AG08395 (cell line): ENCODE measurements at places on chromosomes 16 and 17.

- DNase-seq = no peak
Observed at GRCh38 chr16:10296956-10297340, 88.9 kb upstream of the ATF7IP2 start.

GRCh38 chr17:81867170-81867990, 3.8 kb downstream of the ARHGDIA start:
- DNase-seq = no peak

DNA sequence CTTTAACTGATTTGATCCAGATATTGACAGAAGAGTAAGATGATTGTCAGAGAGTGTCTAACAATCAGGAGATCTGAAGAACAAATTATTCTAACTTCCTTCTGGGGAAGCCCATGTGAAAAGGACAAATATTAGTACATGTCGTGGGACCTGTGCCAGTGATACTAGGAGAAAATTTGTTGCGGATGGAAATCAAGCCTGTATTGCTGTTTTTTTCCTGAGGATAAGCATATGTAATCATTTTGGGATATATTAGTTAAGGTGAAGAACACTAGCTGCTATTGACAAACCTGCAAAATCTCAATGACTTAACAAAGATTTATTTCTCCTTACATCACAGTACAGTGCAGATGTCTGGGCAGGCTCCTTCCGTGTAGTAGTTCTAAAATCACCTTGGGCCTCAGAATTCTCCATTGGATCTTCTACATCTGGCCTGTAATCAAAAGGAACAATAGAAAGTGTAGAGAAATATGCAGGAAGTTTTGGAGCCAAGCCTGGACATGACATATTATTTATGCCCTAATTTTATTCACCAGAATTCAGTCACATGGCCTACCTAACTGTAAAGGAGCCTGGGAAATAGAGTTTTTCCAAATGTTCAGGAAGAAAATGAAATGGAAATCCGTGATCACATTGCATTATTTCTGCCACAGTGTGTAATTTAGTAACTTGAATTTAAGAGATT, 58.3 kb downstream of the CYB561 start:
- no peak for DNase-seq

DNA sequence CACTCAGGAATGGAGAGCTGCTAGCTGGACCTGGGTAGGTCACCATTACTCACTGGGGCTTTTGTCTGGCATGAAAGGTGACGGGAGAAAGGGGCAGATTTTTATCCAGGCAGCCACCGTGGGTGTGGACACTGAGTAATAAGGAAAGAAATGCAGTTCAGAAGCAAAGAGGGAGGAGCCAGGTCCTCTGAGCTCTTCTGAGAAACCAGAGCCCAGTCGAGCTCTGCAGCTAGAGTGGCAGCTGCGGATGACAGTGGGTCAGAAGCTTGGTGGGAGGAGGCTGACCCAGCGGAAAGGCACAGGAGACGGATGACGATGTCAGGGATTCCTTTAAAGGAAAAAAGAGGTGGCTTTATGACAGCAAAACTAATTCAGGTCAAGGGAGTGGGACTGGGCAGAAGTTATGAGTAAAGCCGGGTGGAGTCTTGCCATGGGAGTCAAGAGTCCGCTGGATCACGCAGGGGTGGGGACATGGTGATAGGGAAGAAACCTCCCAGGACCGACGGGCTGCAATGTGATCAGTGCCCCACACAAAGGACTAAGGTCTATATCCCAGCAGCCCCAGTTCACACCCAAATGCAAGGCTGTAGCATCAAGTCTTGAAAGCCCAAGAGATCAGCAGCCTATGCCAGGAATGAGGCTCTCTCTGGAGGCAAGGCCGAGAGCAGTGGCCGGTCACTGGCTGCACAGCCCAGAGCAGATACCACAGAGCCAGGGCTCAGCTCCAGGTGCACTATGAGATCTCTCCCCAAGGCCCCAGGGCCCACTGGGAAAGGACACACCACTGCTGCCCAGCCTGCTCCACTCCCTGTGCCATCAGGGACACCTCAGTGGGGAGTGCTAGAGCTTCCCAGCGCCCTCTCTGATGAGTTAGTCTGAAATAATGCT, 6.3 kb upstream of the MNT start:
- DNase-seq = peak; percentile 84

GRCh38 chr16:50808929-50809538, 67.1 kb downstream of the CYLD start:
- DNase-seq = no peak

- no peak for DNase-seq
Observed at GRCh38 chr17:58387834-58388233, 29.5 kb downstream of the RNF43 start.

DNA sequence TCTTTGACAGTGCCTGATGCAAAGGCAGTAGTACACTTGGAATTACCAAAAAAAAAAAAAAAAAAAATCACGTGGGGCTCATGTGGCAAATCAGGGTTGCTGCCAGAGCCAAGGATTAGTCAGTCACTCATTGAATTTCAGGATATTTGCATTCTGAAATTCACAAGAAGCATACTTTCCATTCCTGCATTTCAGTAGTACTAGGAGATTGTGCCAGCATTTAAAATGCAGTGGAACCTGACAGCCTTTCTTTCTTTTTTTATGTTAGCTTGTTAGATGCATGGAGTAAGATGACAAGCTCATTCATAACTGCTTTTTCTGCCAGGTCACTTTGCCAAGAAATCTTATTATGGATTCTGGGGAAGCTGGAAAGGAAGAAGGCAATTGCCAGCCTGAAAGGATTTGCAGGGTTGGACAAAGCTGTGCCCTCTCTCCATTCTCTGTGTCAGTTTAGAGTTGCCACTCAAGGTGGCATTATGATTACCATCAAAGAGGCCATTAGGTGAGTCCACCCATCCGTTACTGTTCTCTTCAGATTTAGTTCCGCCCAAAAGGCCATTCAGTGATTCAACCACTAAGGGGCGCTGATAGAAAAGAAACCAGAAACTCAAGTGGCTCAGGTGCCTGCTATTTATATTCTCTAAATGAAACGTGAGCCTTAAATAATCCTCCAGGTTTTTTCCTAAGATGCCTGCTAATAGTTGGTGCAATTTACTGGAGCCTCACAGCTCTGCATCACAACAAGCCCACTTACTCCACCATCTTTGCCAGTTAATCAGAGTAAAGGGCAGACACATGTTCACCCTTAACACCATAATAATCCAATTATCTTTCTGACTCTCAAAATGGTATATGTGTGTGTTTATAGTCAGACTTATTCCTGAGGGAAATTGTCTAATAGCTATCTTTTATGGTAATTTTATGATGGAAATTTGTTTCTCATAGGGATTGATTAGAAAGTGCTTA, 59.0 kb downstream of the TANGO6 start:
- DNase-seq = peak; percentile 79

DNA sequence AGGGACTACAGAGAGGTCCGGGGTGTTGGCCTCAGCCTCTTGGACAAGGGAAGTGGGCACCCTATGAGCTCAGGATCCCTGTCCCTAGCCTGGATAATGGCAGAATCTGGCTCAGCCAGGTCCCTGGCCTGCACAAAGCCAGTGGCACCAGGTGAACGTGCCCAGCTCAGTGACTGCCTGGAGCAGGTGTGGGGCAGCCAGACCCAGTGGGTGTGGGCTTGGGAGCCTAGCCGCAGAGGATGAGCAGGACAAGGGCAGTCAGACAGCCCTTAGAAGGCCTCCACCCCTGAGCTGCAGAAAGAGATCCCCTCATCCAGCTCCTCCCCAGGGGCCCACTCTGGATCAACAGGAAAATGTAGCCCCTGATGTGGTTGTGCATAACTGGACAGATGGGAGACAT, 585.3 kb downstream of the KCNJ18 start:
- DNase-seq = no peak

- no peak for DNase-seq
Observed at GRCh38 chr16:28092721-28093384, 29.3 kb upstream of the GSG1L start.

GRCh38 chr17:18037486-18037885, 1.5 kb downstream of the ATPAF2 start:
- DNase-seq = no peak

DNA sequence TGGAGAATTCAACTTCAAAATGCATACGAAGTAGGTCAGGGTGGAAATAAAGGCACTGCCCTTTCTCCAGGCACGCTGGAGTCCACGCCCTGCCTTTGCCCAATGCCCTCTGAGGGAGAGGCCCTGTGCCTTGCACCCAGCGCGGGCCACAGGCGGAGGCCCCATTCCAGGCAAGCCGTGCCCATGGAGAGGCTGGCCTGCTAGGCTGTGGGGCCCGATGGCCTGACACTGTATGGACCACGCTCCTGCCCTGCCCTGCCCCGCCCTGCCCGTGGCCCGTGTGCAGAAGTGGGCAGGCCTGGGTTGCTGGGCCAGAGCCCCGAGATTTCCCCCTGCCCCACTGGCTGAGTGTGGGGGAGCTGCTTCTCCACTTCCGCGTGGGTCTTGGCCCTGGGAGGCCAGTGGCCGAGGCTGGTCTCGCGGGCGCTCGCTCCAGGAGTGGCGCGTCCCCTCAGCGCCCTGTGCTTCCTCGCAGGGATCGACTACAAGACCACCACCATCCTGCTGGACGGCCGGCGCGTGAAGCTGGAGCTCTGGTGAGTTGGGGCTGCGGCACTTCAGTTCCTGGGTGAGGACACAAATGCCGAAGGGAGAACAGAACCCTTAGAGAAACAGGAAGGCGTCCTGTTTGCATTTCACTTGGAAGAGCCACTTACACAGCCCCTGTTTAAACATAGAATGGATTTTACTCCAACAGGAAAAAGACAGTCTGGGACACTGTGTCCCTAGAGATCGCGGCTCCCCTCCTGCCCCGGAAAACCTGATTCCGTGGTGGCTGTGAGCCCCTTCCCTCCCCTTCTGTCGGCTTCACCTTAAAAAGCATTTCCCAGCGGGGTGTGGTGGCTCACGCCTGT, 13.8 kb upstream of the WFIKKN1 start:
- no peak for DNase-seq

GRCh38 chr17:50162466-50163254, 3.1 kb upstream of the SGCA start:
- no peak for DNase-seq

- DNase-seq = no peak
Observed at GRCh38 chr17:62902531-62903220, 63.4 kb upstream of the TANC2 start.

GRCh38 chr17:66165537-66166123, 26.3 kb downstream of the CEP112 start:
- peak; percentile 72 for DNase-seq

DNA sequence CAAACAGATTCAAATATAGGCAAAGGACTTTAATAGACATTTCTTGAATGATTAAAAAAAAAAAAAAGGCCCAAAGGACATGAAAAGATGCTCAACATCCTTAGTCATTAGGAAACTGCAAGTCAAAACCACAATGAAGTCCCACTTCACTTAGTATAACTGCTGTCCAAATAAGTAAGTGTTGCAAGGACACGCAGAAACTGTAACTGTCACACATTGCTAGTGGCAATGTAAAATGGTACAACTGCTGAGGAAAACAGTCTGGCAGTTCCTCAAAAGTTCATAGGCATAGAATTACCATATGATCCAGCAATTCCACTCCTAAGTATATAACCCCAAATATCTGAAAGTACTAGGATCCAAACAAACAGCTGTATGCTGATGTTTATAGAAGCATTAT, 112.7 kb downstream of the BRIP1 start:
- no peak for DNase-seq

DNA sequence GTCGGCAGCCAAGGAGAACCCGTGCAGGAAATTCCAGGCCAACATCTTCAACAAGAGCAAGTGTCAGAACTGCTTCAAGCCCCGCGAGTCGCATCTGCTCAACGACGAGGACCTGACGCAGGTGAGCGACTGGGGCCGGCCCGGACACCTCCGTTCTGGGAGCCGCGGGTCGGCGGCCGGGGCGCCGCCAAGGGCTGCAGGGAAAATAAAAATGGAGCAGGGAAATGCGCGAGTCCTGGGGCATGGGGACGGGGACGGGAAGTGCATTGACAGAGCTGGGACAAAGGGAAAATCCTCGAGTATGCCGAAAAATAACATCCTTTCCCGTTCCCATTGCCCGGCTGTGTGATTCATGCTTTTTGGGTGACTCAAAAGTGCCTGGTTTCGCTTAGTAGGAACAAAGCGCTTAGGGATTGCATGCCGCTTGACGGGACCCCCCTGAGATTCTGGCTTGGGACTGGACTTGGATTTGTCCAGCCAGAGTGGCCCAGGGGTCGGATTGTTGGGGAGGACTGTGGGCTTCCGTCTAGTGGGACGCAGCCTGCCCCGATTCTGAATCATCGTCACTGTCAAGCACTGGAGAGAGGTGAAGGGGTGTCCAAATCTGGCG, 699 bp downstream of the MPRIP start:
- peak; percentile 38 for DNase-seq

DNA sequence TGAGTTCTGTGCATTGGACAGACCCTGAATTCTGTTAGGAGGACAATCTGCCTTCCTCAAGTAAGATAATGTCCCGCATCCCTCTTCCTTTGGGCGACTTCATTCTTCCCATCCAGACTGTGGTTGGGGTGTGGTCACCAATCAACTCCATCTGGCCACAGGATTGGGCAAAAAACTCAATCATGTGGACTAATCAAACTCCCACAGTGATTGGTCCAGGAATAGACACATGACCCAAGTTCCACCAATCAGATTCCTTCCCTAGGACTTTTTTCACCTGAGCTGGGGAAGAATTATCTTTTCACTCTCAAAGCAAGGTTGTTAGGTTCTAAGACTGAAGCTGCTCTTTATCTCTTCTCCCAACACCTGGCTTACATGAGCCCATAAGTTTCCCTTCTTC, 13.2 kb upstream of the NKD1 start:
- no peak for DNase-seq

- peak; percentile 94 for DNase-seq
Observed at GRCh38 chr17:9350080-9350479, 225.5 kb downstream of the STX8 start.

GRCh38 chr17:13030459-13031300, 12.9 kb upstream of the ELAC2 start:
- DNase-seq = peak; percentile 78

DNA sequence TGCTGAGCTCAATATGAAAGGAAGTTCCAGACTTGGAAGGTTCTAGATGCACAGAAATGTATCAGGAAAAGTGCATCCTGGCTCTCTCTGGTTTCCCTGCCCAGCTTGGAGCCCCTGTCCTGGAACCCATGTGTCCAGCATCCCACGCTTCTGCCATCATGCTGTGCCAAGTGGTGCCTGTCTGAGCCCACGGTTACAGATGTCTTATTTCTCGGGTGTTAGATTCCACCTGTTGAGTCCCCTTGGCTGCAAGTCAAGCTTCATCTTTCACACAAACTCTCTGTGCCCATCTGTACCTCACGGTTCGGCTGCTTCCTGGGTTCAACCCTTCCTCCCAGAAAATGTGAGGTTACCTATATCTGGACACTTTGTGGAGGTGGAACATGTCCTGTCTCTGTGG, 22.5 kb downstream of the OR1D5 start:
- DNase-seq = no peak

- no peak for DNase-seq
Observed at GRCh38 chr16:87368029-87368770, 15.4 kb downstream of the FBXO31 start.

- DNase-seq = no peak
Observed at GRCh38 chr17:34369571-34369970, 6.5 kb upstream of the CCL1 start.

DNA sequence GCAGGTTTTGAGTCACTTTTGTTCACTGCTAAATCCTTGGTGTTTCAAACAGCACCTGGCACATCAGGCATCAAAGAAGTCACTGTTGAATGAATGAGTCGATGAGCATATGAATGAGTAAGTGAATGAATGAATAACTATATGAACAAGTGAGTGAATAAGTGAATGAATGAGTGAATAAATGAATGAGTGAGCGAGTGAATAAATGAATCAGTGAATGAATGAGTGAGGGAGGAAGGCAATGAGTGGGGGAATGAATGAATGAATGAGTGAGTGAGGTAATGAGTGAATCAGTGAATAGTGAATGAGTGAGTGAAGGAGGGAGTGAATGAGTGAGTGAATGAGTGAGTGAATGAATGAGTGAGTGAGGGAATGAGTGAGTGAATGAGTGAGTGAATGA, 28.8 kb downstream of the TMEM114 start:
- no peak for DNase-seq
